ENCODE measurements at places on chromosomes 1 and 21.

GRCh38 chr1:30411206-30411605 lies 312.2 kb downstream of the MATN1 start:
- no peak for DNase-seq

GRCh38 chr1:43507296-43508295 lies 23.1 kb upstream of the PTPRF start:
- no peak for DNase-seq

DNA sequence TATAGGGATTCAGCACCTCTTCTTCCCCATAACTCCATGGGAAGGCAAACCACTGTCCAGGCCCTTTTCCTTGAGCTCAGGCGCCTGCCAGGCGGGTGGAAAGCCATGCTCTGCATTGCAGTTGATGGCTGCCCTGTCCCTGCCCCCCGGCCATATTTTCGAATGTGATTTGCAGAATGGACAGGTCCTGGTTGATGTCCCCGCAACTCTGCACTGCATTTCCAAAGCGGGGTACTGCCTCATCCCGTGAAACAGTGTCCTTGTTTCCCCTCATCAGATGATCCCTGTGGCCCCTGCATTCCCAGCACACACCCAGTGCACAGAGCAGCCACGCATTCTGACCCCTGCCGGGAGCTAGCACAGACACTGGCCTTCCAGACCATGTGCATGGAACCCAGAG lies 33.7 kb upstream of the SCMH1 start:
- DNase-seq: no peak

- DNase-seq: no peak
Observed at GRCh38 chr1:109933856-109934711, 23.4 kb downstream of the CSF1 start.

GRCh38 chr1:168235548-168235885 lies 9.7 kb downstream of the SFT2D2 start:
- no peak for DNase-seq

DNA sequence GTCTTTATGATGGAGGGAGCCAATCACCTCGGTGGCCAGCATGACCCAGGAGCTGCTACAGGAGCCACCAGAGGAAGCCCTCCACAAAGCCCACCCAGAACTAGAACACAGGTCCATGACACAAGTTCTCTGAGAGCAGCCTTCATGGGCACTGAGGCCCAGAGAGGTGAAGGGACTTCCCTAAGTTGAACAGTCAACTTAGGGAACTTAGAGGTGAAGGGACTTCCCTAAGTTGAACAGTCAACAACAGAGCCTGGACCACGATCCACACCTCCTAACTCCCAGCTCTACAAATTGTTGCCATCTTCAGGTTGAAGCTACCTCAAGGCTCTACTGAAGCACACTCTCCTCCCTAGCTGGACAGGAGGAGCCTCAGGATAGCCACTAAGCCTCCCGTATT lies 132.7 kb downstream of the CCDC185 start:
- DNase-seq: no peak

DNA sequence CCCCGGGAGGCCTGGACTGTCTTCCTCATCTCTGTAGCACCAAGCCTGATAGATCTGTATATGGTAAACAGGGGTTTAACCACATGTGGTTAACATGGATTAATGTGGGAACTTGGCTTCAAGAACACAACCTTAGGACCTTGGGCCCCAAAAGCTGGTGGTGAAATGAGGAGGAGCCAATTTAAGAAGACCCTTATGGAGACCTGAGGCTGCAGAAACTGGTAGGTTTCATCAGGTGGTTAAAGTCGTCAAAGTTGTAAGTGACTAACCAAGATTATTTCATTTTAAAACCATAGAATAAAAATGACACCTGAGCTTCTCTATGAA lies 14.0 kb downstream of the THEMIS2 start:
- no peak for DNase-seq

DNA sequence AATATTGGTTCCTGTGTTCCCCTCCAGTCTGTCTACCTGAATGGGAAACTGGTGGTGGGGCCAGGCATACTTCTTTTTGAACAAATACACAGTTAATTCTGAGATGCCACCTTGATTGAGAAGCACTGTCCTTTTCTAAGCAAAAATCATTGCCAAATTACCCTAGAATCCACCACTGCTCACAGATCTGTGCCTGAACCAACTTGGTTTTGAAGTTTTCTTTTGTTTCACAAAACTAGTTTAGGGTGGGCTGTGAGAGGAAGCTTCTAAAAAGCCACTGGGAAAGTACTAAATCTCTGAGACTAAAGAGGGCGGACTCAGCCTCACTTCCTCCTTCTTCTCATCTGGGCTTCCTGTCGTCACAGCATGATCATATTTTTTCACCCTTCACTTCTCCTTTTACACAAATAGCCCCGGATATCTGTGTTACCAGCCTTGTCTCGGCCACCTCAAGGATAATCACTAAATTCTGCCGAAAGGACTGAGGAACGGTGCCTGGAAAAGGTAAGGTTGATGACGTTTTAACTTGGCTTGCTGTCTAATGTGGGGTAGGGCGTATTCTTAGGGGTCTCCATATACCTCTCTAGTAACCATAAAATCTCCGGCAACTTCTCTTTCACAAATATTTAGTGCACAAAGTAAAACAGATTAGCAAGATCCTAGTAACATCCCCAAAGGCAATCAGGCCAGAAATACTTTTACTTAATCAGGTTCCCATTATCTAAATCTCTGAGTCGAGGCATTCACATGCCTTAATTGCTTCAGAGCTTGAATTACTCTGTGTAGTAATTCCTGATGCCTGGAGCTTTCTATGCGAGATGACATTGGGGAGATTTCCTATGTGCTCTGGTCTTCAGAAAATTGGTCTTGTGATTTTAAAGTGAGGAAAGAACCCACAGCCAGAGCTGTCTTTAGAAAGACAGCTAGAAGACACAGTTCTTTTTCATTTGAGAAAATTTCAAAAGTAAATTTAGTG lies at the start of gene CD53:
Gene CD53, plus strand, starts transcription at position 404 of the 976 bp plus-strand sequence. CDS start 18,261 bp downstream, outside the sequence.
- DNase-seq: no peak

DNA sequence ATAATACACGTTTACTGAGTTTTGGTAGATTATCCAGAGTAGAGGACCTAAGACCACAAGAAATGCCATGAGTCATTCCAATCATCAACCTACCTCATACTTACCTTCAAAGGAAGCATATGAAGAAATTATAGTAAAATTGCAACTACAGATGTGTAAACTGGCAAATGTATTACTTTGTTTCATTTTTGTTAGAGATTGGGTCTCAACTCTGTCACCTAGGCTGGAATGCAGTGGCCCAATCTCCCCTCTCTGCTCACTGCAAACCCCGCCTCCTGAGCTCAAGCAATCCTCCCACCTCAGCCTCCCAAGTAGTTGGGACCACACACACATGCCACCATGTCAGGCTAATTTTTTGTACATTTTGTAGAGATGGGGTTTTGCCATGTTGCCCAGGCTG lies 5.2 kb downstream of the TMCO1 start:
- DNase-seq: no peak

GRCh38 chr1:44483089-44483874 lies 78.2 kb downstream of the RNF220 start:
- DNase-seq: no peak

GRCh38 chr1:200893411-200893901 lies 1.2 kb upstream of the INAVA start:
- DNase-seq: no peak

DNA sequence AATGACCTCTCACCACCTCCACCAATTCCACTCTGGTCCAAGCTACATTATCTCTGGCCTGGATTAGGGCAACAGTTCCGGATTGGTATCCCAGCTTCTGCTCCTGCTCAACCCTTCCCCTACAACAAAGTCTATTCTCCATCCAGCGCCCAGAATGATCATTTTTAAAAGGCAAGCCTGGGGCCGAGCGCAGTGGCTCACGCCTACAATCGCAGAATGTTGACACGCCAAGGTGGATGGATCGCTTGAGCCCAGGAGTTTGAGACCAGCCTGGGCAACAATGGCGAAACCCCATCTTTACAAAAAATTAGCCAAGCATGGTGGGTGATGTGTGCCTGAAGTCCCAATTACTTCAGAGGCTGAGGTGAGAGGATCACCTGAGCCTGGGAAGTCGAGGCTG lies 2.2 kb downstream of the LYST start:
- no peak for DNase-seq

DNA sequence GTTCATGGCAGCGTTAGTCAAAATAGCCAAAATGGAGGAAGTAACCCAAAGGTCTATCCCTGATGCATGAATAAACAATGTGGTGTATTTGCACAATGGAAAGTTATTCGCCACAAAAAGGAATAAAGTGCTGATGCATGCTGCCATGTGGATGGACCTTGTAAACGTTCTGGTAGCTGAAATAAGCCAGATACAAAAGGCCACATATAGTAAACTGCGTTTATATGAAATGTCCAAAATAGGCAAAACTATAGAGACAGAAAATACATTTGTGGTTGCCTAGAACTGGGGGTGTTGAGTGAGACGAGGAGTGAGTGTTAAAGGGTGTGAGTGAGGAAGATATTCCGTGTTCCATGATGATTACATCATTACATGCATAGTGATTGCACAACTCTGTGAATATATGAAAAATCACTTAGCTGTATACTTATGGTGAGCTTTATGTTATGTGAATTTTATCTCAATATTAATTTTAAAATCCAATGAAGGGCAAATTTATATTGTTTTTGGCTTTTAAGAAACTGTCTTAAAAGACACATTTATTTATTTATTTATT lies 321.3 kb downstream of the KIF26B start:
- DNase-seq: no peak

- DNase-seq: no peak
Observed at GRCh38 chr1:240417317-240417716, 194.6 kb downstream of the GREM2 start.

GRCh38 chr1:58979086-58979485 lies 195.2 kb upstream of the JUN start:
- no peak for DNase-seq

GRCh38 chr1:43991200-43991475 lies 261 bp upstream of the CCDC24 start:
- DNase-seq: no peak

- DNase-seq: no peak
Observed at GRCh38 chr1:34070201-34070836, 94.7 kb downstream of the CSMD2 start.

- DNase-seq: no peak
Observed at GRCh38 chr1:213418268-213419071, 367.4 kb downstream of the RPS6KC1 start.

Measured in neural progenitor cell (in vitro differentiated cells).